GM23248 (cell line): ENCODE measurements at places on chromosomes 7 and 10.

GRCh38 chr7:77571801-77572200 lies 34.7 kb downstream of the PTPN12 start:
- DNase-seq = no peak

- peak; percentile 18 for DNase-seq
Observed at GRCh38 chr7:101820703-101821102, 3.3 kb downstream of the CUX1 start.

DNA sequence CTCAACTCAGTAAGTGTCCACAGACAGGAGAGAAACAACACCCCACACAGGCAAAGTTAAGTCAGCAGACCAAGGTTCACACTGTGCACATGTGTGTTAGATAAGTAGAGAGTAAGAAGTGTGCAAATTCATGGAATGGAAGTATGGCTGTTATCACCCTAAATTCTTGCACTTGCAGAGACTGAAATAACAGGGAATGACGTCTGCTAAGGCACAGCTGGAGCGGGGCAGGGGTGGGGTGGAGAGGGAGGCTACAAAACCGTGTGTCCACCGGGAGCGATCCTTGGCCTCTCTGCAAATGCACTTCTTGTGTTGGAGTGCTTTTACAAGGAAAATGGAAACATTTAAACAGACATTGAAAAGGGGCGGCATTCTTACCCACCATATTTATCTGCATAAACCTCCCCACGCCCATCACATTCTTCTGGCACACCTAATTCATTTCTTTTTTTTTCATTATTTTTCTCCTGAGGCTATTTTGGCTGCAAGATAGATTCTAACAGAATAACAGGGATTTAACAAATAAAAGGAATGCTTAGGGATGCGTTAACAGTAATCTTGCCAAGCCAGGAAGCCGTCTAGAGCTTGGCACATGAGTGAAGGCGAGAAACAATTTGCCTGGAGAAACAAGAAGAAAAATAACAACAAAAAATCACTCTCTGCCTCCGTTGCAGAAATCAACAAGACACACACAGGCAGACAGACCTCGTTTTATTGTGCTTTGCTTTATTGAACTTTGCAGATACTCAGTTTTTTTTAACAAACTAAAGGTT lies 30.1 kb downstream of the TNS3 start:
- peak; percentile 17 for DNase-seq

DNA sequence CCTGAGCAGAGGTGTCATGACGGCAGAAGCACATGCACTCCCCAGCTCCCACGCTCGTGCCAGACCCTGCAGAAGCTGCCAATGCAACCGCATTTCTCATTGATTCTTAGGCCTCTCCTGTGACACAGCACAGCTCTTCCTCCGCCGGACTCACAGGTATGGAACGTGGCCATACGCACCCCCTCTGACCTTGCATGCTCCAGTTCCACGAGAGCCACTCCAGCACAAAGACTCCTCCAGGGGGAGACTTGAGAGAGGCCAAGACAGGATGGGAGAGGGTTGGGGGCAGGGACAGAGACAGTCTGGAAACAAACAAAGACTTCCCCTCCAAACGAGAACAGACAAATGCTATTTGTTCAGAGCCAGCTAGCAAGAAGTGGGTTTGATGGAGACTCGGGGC lies 124.3 kb upstream of the PPP2R2D start:
- no peak for DNase-seq

DNA sequence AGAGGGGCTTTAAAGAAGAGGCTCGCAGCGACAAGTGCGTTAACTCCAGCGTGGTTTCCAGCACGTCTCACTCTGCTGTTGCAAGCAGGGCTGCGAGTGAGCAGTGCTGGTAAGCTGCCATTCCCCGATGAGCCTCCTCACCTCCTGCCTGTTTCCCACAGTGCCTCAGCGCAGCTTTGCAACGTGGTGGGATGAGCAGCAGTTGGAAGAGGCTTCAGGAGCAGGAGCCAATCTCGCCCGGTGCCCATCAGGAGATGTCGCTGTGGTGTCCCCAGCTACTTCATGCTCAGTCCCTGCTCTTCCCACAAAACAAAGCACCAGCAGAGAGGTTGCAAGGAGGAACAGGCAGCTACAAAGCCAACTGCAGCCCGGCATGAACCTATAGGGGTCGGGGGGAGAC lies 2.4 kb upstream of the ADARB2 start:
- DNase-seq = no peak

DNA sequence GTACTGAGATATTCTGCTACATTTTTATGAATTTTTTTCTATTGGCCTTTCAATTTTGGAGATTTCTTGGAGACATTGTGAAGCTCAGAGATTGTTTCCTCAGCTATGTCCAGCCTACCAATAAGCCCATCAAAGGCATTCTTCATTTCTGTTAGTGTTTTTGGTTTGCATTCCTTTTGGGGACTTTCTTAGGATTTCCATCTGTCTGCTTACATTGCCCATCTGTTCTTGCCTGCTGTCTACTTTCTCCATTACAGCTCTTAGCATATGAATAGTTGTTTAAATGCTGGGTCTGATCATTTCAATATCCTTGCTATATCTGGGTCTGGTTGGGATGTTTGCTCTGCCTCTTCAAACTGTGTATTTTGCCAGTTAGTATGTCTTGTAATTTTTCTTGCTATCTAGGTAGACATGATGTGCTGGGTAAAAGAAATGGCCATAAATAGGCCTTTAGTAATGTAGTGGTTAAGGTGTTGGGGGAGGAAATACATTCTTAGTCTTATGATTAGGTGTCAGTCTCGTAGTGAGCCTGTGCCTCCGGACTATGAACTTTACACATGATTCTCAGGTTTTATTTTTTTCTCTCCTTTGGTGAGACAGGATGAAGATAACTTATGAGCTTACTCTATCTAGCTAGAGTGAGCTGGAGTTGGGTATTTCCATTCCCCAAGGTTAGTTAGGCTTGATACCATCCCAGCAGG lies 32.6 kb upstream of the NME8 start:
- no peak for DNase-seq

DNA sequence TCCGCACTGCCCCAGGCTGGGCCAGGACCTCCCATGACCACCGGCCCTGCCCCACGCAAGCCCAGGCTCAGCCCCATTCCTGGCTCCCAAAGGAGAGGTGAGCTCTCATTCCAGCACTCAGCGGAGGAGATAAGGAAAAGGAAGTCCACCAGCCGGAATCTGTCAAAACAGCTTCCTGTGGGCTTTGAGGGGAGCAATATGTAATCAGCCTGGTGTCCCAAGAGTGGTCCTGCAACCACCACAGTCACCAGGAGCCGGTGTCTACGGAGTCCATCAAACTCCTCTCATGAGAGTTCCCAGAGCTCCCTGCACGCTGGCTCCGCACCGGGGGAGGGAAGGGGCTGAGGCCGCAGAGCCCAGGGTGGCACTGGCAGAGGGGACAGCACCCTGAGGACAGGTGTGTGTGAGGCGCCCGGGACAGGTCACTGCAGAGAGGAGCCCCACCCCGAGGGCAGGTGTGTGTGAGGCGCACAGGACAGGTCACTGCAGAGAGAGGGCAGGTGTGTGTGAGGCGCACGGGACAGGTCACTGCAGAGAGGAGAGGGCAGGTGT lies 57.9 kb downstream of the STK32C start:
- DNase-seq = no peak

- DNase-seq = peak; percentile 27
Observed at GRCh38 chr7:17239683-17240521, 58.5 kb upstream of the AHR start.
